ENCODE measurements at places on chromosomes 6 and 20.
A peak's percentile ranks its signal among the peaks of the same experiment; 100 is the strongest.

DNA sequence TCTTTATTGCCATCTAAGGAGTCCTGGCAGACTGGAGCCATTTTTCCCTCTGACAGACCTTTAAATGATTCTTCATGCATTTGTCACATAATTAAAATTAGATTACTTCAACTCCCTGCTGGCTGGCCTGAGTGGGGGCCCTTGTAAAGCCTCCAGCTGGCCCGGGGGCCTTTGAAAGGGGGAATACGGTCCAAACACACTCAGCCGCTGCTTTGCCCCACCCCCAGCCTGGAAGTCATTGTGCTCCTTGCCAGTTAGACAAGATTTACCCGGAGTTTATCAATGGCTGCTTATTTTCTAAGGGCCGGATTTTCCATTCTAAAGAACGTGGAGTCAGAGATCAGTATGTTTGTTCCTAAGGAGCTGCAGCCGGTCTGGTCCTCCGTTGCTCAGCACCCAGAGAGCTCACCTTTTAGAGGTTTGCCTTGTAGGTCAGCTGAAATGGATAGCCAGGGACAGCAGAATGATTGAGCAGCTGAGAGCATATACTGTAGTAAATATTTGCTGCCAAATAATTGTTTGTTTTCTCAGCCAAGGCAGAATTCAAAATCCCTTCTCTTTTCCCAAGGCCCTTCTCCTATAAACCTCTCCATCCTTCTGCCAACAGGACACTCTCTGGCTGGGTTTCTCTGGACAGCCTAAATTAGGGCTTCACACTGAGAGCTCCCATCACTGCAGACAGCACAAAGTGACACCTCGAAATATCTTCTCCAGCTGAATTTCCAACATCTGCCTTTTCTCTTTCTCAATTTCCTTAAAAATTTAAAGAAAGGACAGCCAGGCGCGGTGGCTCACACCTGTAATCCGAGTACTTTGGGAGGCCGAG lies 68.4 kb upstream of the RBM24 start:
- DNase-seq: no peak

GRCh38 chr6:2054516-2055067 lies 190.8 kb downstream of the GMDS start:
- DNase-seq: no peak

DNA sequence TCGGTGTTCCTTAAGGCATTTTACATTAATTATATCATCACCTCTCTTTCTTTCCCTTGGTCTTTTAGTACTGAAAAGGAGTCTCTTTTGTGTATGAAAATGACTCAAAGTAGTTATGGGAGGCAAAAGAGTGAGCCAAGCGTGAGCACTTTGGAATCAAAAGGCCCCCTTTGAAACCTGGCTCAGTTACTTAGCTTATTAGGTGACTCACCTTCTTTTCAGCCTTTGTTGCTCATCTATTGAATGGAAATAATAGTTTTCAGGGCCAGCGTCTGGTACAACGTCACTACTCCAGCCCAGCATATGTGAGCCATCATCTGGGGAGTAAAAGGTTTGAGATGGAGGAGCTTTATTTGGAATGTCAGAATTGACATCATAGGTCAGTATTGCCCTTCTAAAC lies 147.4 kb upstream of the SCGN start:
- DNase-seq: no peak

DNA sequence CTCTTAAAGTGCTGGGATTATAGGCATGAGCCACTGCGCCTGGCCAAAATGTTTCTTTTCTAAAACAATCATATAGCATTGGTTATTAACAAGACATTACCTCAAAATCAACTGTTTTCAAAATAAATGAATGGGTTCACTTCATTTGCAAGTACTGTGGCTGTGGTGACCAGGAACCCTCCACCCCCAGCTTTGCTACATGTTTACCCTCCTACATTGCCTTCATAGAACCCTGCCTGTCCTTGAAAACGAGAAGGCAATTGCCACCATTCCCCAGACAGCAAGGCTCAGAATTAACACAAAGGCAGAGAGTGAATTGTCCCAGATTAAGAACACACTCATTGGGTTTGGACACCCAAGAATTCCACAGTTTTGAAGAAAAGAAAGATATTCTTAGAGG lies 116.6 kb upstream of the LGSN start:
- no peak for DNase-seq

DNA sequence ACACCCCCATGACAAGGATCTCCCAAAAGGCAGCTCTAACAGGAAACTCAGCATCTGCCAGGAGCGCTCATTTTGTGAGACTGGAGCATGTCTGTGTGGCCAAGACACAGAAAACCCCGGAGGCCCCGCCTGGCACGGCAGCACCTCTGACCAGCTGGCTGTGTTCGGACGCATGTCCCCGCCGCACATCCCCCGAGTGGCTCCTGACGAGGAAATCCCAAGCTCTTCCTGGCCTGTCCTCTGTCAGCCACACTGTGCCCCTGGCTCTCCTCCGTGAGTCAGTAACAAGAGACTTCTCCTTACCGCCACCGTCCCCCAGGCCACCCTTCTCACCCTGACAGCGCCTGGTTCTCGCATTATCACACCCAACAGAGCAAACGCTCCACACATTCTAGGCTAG lies 14.4 kb downstream of the SLC2A4RG start:
- DNase-seq: no peak

- DNase-seq: no peak
Measured at GRCh38 chr6:37141281-37142049, 28.5 kb upstream of the PIM1 start.

DNA sequence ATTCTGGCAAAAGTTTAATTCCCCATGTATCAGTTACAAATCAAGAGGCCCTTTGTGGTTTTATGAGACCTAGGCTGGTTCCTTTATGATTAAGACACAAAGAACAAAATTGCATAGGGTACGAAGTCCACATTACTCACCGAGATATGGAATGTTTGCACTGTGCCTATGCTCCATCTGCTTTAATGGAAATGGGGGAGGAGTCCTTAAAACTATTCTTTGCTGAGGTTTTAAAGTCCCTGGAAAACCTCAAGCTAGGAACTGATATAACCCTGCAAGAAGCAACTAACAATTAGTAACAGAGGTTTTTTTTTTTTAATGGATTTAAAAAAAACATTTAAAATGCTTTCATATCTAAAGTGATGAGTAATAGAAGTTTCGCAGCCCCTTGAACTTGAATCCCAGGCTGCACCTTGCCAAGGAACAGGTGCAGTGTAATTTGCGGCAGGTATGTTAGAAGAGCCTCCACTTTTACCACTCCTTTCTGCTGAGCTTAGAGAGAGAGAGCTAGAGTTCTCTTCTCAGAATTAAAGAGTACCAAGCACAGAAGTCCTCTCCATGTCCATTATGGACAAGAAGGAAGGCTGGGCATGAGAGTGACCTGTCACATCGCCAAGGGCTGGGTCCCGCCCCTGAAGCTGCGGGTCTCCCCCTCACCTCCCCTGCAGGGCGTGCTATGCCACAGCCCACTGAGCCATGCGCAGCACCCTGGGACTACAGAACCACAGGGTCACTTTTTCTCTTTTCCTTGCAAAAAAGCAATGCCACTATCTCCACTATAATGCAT lies 2.3 kb downstream of the SERPINB1 start:
- DNase-seq: no peak

GRCh38 chr20:57130160-57130772 lies 136.2 kb downstream of the BMP7 start:
- DNase-seq: no peak

GRCh38 chr6:54467384-54467783 lies 159.1 kb downstream of the TINAG start:
- no peak for DNase-seq

DNA sequence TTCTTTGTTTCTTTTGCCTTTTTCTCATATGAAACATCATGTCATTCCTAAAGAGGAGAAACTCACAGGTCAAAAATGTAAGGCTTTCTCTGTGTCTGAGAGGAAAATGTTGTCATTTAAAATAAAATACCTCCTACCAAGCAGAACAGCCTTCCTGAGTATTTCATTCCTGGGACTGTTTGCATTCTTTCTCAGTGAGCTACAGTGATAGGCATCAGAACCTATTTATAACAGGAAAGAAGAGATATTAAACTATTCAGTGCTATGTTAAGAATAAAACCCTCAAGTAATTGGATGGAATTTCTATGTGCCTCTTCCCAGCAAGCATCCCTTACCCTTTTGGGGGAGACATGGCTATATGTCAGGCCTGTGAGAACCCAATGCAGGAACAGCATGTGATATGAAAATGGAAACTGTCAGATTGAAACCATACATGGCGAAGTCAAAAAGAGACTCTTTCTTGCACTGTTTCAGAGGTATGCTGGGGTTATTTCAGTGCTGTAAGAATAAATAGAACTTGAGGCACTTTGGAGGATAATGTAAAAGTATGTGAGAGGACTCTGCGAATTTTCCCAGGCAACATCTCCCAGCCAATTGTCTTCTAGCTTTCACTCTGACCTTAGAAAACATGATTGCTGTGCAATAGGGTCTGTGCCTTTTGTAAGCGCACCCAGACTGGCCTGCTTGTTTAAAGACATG lies 133.8 kb upstream of the CCN2 start:
- peak; percentile 94 for DNase-seq

DNA sequence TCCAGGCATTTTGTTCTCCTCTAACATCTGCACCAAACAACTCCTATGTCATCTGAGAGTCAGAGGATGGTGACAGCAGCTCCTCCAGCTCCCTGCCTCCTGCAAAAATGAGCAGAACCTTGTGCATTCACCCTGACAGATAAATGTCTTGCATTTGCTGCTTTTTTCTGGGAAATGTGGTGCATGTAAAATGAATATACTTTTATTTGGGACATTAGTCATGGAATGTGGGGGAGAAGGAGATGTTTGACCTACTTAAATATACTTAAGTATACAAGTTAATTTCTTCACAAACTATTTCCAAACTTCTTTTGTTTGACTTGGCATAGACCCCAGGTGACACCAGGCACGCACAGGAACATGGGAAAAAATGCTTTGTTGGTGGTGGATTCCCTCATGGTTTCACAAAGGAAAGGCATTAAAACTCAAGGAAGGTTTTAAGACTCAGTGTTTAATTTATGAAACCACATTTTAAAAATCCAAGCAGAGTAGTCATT lies 181.8 kb upstream of the MCHR2 start:
- DNase-seq: no peak

DNA sequence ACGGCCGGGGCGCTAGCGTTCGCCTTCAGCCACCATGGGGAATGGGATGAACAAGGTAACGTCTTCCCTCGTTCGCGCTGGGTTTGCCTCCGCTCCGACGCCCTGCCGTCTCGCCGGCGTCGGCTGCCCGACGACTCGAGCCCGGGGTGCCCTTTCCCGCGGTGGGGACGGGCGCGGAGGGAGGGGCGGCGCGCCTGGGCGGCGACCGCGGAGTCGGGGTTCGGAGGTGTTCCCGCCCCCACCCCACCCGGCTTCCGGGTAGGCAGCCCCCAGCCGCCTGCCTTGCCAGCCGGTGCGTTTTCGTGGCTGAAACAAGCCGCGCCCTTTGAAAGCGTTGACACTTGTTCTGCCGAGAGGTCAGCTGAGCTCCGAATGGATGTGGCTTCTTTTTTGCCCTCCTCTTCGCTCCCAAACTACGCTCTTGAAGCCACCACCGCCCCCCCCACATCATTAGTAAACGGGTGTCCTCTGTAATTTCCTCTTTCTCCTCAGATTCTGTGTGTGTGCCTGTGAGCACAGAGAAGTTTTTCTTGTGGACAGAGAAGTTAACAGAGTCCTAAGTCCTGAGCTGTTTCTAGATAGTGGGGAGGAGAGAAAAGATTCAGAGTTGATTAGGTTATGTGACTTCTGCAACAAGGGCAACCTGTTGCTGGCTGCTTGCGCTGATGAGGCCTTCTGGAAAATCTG lies 362 bp downstream of the DUSP22 start:
- peak; percentile 37 for DNase-seq

GRCh38 chr6:87672641-87673040 lies 29.4 kb downstream of the AKIRIN2 start:
- no peak for DNase-seq

GRCh38 chr20:18634501-18634900 lies 46.6 kb downstream of the DTD1 start:
- no peak for DNase-seq

DNA sequence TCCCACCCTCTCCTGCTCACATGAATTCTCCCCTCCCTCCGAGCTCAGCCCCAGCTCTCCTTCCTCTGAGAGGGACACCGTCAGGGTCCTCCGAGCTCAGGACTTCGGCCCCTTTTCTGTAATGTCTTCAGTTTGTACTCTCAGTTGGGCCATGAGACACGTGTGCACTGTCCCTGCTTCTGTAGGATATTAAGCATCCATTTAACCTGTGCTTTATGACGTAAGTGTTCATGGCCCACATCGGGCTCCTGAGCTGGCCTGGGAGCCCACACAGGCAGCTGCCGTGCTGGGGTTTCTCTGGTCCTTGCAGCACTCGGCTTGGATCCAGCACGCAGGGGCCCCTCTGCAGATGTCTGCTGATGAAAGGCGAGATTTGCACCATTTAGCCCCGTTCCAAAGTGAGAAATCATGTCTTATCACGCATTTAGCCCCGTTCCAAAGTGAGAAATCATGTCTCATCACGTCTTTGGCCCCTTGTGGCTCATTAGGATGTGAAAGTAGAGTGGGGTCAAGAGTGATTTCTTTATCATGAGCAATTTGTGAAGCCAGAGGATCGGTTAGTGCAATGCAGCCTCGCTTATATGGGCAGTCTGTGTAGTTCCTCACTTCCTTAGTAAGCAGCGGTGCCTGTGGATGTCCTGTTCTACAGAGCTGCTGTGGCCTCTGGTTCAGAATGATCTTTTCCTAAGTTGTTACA lies 25.3 kb downstream of the DUSP22 start:
- no peak for DNase-seq

DNA sequence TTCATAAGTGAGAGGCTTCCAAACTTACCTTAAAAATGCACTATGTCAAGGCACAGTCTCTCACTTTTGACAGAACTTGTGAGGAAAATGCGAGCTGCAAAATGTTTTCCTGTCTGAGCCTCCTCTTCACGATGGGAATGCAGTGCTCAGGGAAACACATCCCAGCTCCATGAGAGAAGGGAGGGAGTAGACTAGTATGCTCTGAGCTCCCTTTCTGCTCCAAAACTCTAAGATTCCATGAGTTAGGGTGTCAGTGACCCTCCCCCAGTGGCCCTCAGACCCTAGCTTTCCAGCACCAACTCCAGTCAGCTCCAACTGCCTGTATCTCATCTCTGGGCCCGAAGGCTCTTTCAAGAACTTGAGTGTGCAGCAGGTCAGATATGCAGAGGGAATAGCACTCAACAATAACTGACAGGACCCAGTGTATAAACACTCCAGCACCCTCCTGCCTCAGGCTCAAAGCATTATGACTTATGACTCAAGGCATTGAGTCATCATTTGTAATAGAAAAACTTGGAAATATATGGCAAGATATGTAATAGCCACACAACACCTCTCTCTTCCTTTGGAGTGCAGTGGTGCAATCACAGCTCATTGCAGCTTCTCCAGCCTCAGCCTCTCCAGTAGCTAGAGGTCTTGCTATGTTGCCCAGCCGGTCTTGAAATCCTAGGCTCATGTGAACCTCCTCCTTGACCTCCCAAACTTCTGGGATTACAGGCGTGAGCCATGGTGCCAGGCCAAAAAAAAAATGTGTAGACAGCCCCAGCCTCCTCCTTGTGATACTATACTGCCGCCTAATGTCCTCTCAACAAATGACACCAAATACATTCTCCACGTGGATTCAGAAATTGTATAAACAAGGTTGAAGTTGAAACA lies 16.7 kb upstream of the ENTPD6 start:
- DNase-seq: peak; percentile 85

GRCh38 chr6:147503587-147503986 lies 4.9 kb upstream of the SAMD5 start:
- no peak for DNase-seq

GRCh38 chr20:41361757-41362747 lies 4.6 kb downstream of the EMILIN3 start:
- no peak for DNase-seq
